ENCODE measurements at places on chromosomes 2 and 18.

GRCh38 chr2:101007415-101008345 lies 5.6 kb downstream of the RPL31 start:
- DNase-seq, result no peak

- no peak for DNase-seq
These were observed 243.5 kb upstream of the SALL3 start for GRCh38 chr18:78736015-78736690.

DNA sequence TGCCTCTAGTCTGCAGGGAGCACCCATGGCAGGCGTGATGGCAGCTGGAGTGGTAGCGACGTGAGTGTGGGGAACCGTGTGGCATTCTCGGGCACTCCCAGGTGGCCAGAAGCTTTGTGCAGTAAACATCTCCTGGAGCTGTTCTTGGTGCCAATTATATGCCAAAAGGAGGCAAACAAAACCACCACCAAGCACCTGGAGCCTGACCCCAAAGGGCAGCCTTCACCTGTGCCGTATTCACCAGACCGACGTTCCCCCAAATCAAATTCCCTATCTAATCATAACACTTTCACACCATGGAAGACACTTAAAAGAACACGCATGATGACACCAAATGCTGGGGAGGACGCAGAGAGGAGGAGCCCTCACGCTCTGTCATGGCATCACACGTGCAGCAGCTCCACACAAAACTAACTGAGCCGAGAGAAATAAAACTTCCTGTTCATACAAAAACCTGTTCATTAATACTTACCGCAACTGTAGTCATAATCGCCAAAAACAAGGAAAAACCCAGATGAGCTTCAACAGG lies 123.6 kb downstream of the EIPR1 start:
- DNase-seq, result no peak

DNA sequence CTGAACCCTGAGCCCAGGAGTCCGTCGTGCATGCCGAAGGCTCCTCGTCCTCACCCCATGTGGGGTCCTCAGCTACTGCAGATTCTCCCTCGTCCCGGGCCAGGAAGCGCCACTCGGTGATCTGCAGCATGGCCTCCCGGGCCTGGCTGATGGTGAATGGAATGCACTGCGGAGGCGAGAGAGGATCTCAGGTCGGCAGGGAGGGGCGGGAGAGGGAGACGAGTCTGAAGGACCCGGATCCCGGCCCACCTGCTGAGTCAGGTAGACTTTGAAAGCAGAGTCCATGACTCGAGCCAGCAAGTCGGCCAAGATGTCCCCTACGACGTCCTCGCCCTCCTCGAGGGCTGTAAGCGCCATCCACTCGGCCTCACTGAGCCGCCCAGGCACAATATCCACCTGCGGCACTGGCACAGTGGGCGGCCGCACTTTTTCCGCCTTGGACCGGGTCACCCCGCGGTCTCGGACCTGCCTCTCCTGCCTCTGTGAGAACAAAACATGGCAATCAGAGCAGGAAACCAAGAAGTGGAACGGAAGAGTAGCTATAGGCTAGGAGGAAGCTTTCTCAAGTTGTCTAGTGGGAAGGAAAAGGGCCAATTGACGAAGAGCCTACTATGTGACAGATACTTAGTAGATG lies 5.5 kb downstream of the C2orf81 start:
- DNase-seq, result no peak

- no peak for DNase-seq
These were observed 11.7 kb upstream of the MYO1B start for GRCh38 chr2:191233533-191233932.

DNA sequence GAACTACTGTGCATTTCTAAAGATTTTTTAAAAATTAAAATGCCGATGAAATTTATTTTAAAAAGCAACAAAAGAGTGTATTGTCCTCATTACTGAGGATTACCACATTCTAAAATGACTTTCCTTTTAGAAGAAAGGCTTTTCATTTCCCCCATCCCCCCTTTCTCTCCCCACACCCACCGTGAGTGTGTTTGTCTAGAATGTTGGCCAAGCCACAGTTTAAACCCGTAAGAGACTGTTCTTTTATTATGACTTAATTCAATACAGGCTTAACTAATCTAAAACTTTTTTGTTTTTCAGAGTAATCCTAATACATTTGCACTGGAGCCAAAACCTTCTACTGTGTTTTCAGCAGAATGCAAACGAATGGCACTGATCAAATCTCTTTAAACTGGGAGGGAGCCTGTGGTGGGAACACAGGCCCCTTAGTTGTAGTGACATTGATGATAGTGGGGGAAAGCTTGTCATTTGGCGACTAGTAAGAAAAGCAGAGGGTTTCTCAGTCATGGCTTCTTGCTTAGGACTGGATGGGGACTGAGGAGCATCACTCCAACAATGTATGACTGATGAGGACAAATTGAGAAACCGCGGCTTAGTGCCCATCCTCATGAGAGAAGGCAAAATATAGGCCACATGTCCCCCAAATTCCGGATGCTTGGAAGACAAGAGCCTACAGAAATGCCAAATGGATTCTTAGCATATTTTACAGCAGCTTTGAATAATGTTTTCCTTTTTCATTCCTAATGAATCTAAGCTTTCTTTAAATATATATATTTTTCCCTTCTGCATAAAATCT lies 154.0 kb upstream of the SMIM21 start:
- DNase-seq, result no peak

DNA sequence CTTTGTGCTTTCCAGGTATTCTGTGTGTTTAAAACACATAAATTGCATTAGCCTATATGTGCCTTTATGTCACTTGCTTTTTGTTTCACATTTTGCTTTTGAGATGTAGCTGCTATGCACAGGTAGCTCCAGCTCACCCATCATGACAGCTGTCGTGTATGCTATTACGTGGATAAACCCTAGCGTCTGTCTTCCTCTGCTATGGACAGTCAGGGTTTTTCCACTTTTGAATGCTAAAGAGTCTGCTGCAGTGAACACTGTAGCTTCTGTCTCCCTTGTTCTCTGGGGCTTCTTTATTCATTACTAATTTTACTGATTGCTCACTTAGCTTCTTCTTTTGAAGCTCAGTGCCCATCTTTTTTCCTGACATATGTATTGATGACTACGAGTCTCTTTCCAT lies 24.7 kb upstream of the MBP start:
- no peak for DNase-seq

- DNase-seq, result no peak
These were observed 315.7 kb upstream of the CWC22 start for GRCh38 chr2:180322781-180323180.

- no peak for DNase-seq
These were observed 90.3 kb upstream of the MAP3K20 start for GRCh38 chr2:172985139-172985892.

- DNase-seq, result no peak
These were observed 33.9 kb upstream of the GALNT3 start for GRCh38 chr2:165827921-165828276.

DNA sequence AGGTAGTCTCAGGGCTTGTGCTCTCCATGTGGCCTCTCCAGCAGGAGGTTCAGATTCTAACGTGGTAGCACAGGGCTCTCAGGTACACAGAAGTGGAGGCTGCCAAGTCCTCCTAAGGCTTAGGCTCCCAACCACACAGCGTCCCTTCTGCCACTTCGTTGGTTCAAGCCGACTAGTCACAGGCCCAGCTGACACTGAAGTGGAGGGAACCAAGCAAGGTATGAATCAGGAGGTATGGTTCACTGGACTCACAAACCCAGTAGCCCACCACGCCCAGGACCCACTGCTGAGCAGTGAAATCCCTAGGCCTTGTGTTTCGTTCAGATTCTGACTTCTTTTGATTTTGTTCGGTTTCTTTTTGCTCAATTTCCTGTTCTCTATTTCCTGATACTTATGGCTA lies 46.0 kb upstream of the SEC11C start:
- DNase-seq, result no peak

DNA sequence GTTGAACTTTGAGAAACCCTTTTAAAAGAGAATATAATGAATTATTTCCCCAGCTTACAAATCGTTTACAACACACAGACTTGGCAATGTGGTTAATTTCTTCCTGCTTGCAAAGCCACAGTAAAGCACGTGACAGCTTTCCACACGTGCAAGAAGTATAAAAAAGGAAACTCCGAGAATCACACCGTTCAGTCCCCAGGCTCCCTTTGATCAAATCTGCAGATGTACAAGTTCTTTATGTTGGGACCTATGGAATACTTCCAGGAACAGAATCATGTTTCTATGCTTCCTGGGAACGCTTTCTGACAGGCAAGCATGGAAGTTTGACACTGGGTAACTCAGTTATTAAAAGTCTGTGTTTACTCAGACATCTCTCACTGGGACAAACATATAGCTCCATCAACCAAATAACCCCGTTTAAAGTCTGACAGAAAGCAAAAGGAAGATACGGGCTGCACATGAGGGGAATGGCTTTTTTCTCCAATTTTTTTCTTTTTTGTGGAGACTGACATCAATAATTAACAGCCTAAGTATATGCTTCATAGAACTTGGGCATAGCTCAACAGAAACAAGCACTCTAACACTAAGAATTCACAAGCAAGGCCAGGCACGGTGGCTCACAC lies 134.8 kb downstream of the EIPR1 start:
- no peak for DNase-seq

DNA sequence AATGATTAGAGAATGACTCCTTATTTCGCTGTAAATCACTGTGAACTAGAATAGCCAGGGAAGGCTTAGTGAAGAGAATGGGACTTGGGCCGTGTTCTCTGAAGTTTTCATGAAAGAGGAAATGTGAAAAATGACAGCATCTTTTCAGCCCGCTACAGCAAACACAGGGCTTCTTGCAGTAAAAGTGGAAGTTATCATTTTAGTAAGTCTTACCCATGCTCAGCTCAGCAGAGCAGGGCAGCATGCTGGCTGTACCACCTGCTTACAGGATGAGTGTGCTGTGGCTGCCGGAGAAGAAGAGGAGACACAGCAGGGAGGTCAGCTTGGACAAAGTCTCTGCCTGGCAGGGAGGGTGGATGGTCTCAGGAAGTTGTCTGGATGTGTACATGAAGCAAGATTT lies 300.7 kb upstream of the DLGAP1 start:
- DNase-seq, result no peak

- DNase-seq, result no peak
These were observed 23.5 kb upstream of the SKOR2 start for GRCh38 chr18:47274961-47275360.

GRCh38 chr2:41488888-41489287 lies 558.9 kb upstream of the PKDCC start:
- DNase-seq, result no peak

DNA sequence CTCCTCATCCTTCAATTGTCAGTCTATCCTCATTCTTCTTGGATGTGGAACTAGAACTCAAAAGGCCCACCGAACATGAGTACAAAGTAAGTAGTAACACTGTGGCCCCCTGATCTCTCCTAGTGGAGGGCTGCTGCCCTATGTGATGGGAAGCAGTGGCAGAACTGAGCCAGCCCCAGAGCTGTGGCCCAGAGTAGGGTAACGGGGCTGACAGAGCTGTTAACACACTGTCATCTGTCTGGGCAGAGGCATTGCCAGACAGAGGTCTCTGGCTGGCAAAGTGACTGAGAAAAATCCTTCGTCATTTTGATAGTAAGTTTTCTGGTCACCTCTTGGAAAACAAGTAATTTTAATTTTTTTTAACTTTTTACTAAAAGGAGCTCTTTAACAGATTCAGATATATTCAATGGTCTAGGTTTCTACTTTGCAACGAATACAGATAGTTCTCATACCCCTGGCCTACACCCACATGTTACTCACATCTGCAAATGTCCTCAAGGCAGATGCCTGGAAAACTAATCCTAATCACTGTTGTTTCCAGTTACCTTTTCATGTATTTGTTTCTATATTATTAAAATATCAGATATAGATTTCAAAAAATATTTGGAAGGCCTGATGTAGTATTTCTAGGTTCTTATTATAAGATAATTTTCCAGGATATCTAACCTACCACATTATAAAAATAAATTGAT lies 588.7 kb downstream of the CPS1 start:
- no peak for DNase-seq

GRCh38 chr18:33573193-33573592 lies 4.8 kb upstream of the ASXL3 start:
- no peak for DNase-seq

- no peak for DNase-seq
These were observed 48.2 kb downstream of the CRIM1 start for GRCh38 chr2:36403675-36404230.

- no peak for DNase-seq
These were observed 191.0 kb downstream of the ZEB2 start for GRCh38 chr2:144328938-144329337.

GRCh38 chr18:49839012-49839411 lies 25.7 kb upstream of the ACAA2 start:
- no peak for DNase-seq

DNA sequence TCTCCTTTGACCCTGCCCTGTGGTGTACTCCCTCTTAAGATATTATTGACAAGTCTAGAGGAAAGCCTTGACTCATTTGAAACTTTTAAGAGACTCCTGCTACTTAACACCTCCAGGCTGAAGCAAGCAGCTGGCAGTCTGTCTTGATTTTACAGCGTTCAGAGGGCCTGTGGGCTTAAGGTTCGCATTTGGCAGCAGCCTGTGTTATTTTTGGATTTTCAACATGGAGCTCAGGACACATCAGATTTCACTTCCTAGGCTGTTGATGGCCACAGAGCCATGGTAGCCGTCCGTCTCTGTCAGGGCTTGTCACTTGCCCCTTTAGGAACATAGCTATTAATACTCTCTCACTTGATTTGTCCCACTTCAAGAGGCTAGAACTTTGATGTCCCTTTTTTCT lies 73.6 kb downstream of the VWA3B start:
- no peak for DNase-seq

GRCh38 chr2:204583773-204584172 lies 38.5 kb downstream of the PARD3B start:
- DNase-seq, result no peak

DNA sequence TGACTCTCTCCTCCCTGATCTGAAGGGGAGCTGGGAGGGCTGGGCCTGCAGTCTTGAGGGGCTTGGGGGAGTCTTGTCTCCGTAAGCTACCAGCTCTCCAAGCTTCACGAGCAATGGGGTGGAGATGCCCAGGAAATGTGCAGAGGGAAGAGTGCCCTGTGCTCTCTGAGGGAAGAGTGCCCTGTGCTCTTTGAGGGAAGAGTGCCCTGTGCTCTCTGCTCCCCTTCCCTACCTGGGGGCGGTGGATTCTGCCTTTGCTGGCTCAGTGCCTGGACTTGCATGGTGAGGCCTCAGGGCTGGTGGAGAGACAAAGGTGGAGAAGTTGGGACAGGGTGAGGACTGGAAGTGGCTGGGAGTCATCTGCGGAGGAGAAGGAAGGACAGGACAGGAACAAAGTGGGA lies 72.7 kb downstream of the TWIST2 start:
- no peak for DNase-seq

DNA sequence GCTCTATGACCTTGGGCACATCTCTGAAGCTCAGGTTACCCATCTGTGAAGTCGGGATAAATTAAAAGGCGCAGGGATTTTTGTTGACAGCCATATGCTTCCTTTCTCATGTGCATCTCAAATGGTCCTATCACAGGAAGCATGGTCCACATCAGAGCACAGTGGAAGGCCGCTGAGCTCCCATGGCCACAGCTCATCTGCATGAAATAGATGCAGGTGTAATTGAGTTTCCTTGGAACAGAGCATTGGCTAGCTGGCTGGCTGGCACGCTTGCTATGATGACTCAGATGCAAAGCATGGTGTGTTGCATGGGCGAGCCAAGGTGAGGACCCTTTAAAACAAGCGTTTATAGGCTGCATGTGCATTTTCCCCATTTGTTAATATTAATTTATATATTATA lies 79.3 kb downstream of the TXNL1 start:
- no peak for DNase-seq

GRCh38 chr2:127279781-127280180 lies 14.2 kb downstream of the ERCC3 start:
- DNase-seq, result no peak

GRCh38 chr2:121038031-121038430 lies 247.0 kb downstream of the TFCP2L1 start:
- no peak for DNase-seq

GRCh38 chr2:196399722-196400691 lies 228.6 kb upstream of the STK17B start:
- DNase-seq, result no peak
